Iris pigment epithelial cell (primary cell): ENCODE measurements at places on chromosomes 3 and 15.

DNA sequence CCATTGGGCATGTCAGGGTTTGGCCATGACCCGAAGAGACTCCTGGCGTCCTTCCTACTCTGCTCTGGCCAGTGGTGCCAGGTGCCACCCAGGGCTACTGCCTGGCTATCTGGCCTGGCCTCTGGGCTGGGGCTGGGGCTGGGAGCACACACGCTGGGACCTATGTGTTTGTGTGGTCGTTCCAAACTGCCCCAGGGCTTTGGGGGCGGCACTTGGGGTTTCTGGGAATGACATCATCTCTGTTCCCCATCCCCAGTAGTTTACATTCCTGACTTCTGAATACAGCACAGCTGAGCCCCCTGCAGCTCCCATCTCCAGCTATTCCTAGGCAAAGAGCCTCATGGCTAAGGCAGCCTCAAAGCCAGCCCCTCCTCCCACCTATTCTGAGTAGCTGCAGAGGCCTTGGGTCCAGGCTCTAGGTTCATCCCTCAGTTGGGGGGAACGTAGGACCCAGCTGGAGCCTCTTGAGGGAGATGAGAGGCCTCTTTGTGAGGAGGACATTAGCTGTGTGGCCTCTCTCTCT, 24.3 kb downstream of the PLEKHO2 start:
- DNase-seq = peak; percentile 95

DNA sequence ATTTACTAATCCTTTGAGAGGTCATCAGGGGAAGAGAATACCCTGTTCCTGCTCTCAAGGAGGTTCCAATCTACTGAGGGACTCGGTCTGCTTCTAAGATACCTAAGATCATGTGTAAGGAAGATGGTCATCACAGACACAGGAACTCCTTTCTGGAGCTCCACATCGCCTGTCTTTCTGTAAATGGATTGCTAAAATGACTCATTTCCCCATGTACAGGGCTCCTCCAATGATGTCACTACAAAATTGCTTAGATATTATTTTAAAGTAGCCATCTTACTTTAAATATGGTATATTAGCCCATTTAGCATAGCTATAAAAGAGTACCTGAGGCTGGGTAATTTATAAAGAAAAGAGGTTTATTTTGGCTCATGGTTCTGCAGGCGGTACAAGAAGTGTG, 206.1 kb upstream of the PROK2 start:
- DNase-seq = peak; percentile 6

DNA sequence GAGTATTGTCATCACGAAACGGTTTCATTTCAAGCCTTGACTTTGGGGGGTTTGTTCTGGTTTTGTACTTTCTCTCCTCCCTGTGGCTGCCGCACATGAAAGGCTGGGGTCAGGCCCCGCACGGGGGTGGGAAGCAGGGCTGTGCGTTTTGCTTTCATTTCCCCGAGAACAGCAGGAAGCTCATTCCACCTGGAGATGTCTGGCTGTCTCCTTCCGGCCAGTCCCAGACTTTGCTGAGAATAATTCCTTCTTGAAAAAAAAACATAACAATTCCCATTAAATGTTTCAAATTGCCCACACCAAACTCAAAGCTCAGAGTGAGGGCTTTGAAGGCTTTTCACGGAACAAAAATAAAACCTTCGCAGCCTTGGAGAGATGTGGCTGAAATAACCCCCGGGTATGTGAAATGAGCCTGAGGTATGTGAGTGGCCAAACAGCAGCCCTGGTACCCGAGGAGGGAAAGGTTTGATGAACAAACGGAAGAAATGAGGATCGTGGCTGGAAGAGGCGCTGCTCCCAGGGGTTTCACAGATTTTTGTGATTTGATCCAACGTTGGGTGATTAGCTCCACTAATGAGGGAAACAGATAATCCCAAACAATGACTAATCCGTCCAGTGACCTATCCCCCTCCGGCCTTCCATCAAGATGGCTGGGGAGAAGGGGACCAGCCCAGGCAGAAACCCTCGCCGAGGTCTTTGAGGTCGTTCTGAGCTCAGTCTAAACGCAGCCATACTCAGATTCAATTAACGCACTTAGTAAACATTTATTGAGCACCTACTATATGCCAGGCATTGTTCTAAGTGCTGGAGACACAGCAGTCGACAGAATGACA, 126.9 kb upstream of the MEF2A start:
- DNase-seq = peak; percentile 36

DNA sequence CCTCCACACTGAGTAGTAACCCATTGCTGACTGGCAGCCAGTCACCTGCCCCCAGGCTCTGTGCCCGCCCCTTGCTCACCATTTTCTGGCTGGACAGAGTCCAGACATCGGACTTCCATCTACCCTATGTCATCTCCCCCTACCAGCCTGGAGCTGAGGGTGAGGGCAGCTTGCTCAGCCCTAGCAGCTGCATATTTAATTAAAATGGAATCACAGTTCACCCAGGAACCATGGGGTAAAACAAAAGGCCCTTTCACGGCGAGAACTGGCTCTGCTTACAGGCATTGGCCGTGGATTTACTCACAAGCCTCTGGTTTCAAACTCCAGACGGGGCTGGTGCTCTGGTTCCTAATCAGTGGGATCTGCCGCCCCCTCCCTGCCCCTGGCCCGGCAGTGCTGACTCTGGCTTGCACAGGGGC, 94.9 kb upstream of the ATP2B2 start:
- no peak for DNase-seq

GRCh38 chr3:27596921-27597320, 112.7 kb upstream of the SLC4A7 start:
- DNase-seq = peak; percentile 52

DNA sequence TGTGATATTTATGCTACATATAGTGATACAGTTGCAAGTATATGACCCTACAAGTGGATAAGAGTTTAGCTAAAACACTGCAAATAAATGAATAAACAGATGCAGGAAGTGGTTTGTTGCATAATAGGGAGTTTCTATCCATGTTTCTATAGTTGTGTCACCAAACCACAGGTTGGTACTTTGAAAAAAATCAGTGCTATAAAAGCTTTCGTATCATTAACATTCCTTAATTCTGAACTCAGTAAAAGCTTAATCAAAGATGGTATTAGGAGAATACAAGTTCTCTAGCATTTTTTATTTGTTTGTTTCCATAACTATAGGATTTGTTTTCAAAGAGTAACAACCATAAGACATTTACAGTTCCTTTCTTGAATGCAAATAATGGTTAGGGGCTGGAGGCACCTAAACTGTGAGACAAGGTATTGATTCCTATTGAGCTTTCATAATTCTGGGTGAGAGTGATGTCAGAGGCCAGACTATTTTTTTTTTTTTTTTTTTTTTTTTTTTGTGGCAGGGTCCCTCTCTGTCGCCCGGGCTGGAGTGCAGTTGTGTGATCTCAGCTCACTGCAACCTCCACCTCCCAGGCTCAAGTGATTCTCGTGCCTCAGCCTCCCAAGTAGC, 29.6 kb downstream of the CPOX start:
- peak; percentile 85 for DNase-seq

DNA sequence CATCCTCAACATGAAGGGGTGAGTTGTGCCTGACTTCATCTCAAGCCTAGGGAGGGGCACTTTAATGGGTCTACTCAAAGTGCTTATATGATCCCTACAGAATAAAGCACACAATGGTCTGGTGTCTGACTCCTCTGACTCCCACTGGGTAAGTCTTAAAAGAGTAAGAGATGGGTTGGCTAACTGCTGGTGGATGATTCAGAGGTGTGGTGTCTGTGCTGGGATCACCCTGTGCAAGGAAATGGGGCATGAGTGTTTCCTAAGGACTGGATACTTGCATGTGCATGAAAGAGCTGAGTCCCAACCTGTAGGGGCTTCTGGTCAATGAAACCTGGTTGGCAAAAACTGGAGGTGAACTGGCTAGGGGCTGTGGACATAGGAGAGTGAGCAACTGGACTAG, 158.8 kb downstream of the IL20RB start:
- no peak for DNase-seq

DNA sequence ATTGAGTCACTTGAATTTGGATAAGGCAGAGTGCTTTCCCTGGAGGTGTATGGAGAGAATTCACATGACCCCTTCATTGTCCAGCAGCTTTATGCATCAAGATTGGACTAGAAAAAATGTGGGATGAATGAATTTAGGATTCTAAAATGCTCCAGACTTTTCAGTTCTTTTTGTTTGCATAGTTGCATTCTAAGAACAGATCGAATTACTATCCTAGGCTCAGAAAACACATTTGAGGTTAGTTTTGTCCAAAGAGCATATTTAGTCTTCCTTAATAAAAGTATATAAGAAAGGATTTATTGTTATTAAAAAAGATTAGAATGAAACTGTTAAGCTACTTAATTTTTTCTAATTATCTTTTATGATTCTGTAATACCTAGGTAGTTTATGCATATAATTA, 127.4 kb downstream of the UBE2E2 start:
- no peak for DNase-seq

DNA sequence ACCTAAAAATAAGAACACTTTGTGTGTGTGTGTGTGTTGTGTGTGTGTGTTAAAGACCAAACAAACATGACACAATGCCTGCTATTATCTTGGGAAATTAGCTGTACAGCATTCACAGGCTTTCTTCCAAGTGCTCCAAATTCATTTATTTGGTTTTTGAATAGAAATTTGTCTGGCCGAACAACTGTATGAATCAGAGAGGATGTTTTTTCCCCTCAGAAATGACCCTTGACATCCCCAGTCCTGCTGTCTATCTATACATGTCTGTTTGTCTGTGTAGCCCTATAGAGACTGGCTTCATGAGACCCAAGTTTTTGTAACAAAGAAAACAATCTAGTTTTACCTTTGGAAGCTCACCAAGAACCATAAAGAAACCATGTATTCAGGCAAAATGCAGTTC, 549.8 kb downstream of the NSUN3 start:
- no peak for DNase-seq

- DNase-seq = no peak
Observed at GRCh38 chr3:99425930-99426329, 212.5 kb upstream of the COL8A1 start.

DNA sequence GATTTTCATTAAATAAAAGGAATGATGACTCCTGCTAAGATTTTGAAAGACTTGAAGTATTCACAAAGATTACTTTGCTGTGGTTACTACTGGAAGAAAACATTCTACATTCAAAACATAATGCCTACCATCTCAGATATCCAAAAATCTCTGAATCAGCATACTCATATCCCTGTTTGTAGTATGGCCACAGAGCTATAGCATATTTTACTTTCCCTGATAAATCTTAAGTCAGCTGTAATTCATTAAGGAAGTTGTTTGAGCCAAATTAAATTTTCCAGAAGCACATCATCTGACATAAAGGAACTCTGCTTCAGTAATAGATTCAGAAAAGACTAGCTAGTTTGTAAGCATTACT, 942.0 kb downstream of the ROBO1 start:
- no peak for DNase-seq

- no peak for DNase-seq
Observed at GRCh38 chr3:13884851-13885703, 5.2 kb upstream of the WNT7A start.

- DNase-seq = no peak
Observed at GRCh38 chr3:184262764-184263179, 1.4 kb upstream of the CAMK2N2 start.

DNA sequence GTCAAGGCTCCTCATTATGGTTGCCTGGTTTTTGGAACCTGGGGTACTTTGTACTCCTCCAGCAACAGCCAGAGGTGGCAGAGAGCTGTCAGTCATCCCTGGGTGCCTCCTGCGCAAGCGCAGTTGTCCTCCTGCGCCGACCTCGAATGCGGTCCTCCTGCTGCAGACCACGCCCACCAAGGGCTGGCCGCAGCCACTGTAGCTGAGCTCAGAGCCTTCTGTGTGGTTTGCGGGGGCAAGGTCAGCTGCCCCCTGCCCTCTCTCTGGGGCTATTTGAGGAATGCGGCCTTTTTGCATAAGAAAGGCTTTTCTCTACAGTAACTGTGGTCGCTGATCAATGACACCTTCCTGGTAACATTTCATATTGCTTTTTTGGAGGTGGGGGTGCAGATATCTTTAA, 131.3 kb upstream of the SNRPN start:
- DNase-seq = no peak

DNA sequence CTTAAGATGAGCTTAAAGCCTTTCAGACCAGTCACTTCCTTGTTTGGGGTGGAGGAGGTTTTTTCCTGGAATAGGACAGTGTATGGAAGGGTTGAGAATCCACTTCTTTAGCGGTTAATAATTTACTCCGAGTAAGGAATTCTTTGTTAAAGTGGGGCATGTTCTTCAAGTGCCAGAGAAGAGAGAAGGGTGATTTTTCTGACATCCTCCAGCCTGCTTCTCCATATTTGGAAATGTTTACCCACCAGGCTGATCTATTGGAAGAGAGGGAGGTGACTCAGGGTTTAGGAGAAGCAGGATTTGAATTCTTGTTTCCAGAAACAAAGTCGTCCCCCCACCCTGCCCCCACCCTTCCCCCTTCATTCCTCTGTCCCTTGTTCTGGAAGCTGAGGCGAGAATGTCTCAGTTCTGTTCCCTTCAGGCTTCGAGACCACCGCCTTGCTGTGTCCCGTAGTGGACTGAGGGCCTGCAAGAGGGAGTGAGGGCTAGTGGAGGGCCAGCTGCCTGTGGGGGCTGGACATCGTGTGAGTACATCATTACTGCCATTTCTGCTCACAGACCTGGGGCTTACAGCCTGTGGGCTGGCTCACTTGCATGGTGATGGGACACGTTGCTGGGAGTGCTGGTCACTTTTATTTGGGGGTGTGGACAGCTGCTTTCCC, 58.5 kb downstream of the LPP start:
- peak; percentile 81 for DNase-seq

DNA sequence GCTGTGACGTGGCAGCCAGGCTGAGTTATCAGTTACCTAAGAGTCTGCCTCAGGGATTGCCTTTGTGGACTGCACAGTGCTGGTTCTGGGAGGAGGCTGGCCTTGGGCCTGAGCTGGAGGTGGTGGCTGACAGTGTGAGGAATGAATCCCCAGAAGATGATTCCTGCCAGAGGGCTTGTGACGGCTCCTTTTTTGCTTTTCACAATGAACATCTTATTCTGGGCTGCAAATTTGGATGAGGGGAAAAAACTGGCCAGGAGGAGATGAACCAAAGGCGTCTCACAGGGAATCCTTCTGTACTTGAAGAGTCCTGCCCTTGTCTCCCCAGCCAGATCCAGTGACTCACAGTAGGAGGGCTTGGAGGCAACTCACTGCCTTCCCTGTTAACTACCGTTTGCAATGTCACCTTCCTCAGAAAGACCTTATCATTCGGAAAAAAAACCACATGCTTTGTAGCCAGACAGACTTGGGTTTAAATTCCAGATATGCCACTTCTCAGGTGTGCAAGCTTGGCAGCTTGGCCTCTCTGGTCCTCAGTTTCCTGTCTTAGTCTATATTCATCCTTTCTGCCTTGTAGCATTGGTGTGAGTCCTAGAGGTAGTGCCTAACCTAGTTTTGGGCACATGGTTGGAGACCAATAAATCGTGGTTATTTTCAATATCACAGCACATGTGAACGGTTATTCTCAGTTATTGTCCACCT, 19.1 kb downstream of the ST6GAL1 start:
- DNase-seq = peak; percentile 46

GRCh38 chr3:34292605-34293300, 494.3 kb downstream of the PDCD6IP start:
- DNase-seq = no peak
